Cardiac ventricle fibroblast (primary cell): ENCODE measurements at places on chromosomes 6 and 20. TPM values are rescaled to one million over a fixed set of nuclear protein-coding genes. Genes with fewer than 3 reads are reported as not detected.

RIPOR2 gene
- 1.6 and 2.2 TPM in 2 replicates for total RNA-seq

DCDC2 gene
- total RNA-seq, result not detected in 2 replicates

MROH8 gene
- 1.3 and 1.4 TPM in 2 replicates for total RNA-seq

MOG gene
- total RNA-seq, result not detected in 2 replicates

NKX2-2 gene
- total RNA-seq, result not detected in 2 replicates

SLC22A23 gene
- 11.0 and 11.8 TPM in 2 replicates for total RNA-seq

RAB44 gene
- not detected in 2 replicates for total RNA-seq

PKHD1 gene
- total RNA-seq, result not detected in 2 replicates

LSM2 gene
- total RNA-seq, result 36.0 and 38.2 TPM in 2 replicates

PNPLA1 gene
- total RNA-seq, result not detected in 2 replicates

FKBP1A gene
- total RNA-seq, result 148 and 164 TPM in 2 replicates

PTCHD4 gene
- 1.7 and 2.0 TPM in 2 replicates for total RNA-seq

RUNX2 gene
- 4.4 and 6.4 TPM in 2 replicates for total RNA-seq

VWA7 gene
- 0.10 and 0.12 TPM in 2 replicates for total RNA-seq

TPX2 gene
- 6.8 and 6.9 TPM in 2 replicates for total RNA-seq

DEFB124 gene
- total RNA-seq, result not detected in 2 replicates

CCM2L gene
- 0.06 TPM in 1 of 2 replicates, not detected in the other for total RNA-seq

SNAP91 gene
- not detected in 2 replicates for total RNA-seq

HLA-DMA gene
- 3.9 and 4.2 TPM in 2 replicates for total RNA-seq

FAM162B gene
- total RNA-seq, result 1.3 and 2.4 TPM in 2 replicates

CFAP206 gene
- total RNA-seq, result 0.37 and 1.2 TPM in 2 replicates

RFX6 gene
- not detected in 2 replicates for total RNA-seq
